Left cardiac atrium (tissue), 4 donors: ENCODE measurements at places on chromosomes 1 and 21. TPM values are rescaled to one million over a fixed set of nuclear protein-coding genes. Genes with fewer than 3 reads are reported as not detected.

The OR2T2 gene
- total RNA-seq, result not detected

The WNT2B gene
- 4.7 TPM for total RNA-seq

The C4BPA gene
- not detected for total RNA-seq

- peak; percentile 22 for DNase-seq
Measured at GRCh38 chr1:109484519-109484975, 842 bp downstream of the ATXN7L2 start.

- no peak for DNase-seq
Measured at GRCh38 chr1:2594641-2595131, 8.1 kb downstream of the PRXL2B start.

DNA sequence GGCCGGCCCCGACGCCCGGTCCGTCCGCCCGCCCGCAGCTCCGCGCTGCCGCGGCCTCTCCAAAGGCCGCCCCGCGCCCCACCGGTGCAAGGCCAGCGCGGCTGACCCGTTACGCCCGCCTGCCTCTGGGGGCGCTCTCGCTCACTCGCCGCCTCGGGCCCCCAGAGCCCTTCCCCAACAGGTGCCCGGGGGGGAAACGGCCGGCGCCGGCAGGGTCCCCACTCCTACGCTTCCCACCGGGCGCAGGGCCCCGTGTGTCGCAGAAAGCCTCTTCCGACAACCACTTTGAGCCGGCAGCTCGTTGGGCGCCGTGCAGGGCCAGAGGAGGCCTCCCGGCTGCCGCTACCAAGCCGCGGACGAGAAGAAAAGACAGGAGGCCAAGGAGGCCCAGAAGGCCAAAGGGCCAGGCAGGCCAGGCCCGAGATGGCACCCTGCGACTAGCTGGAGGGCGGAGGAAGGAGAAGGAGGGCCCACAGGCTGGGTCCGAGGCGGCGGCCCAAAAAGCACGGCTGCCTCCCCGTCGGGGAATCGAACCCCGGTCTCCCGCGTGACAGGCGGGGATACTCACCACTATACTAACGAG lies 64.9 kb upstream of the FCGR2A start:
- peak; percentile 53 for DNase-seq

GRCh38 chr1:7042322-7043190 lies 257.3 kb downstream of the CAMTA1 start:
- no peak for DNase-seq

The CLCA1 gene
- total RNA-seq, result not detected

DNA sequence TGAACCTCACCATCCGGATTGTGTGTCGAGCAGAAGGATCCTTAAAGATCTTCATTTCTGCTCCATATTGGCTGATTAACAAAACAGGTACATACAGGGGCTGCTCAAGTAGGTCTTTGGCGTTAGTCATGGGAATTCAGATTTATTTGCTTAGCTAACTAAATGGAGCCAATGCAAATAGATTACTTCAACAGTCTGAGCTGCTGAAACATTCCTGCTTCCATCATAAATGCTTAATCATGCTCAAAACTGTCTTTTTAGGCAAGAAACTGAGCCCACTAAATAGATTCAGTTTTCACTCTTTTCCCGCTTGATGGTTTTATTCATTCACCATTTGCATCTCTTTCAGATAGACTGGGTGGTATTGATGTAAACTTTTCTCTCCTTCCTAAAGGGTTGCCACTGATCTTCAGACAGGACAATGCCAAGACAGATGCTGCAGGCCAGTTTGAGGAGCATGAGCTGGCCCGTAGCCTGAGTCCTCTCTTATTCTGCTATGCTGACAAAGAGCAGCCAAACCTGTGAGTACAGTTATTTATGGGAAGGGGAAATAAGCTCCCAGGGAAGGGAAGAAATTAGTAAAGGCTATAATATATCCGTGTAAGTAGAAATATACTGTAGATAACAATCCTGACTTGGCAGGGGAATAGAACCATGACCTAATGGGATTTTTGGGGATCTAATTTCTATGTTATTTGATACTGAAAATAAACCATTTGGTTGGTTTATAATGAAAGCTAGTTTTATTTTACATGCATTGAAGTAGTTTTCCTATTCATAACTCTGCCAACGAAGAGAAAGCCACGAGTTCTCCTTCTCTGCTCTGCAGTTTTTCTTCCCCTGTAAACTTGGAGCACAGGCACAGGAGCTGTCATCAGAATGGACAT lies 126.4 kb downstream of the VPS13D start:
- DNase-seq, result no peak

The DLGAP3 gene
- 0.18 TPM for total RNA-seq

DNA sequence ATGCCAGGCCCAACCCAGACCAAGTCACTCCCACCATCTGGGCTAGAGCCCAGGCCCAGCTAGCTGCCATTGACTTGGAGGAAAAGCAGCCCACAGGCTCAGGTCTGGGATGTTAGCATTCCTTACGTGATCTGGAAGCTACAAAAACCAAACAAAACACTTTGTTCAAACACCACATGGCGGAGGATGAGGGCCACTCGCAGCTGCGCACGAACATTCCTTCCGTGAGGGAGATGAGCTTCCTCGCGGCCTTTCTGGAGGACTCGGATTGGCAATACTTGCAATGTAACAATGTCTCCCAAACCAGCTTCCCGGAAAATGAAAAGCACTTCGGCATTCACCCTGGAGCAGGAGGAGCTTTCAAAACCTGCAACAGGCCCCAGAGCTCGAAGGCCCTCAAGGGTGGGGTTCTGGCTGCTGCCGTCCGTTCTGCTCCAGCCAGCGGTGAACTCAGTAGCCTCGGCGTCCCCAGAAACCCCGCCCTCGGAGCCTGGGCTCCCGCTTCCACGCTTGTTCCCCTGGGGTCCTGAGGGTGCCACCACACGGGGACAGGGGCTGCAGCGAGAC lies 40.5 kb downstream of the COL6A1 start:
- peak; percentile 67 for DNase-seq

DNA sequence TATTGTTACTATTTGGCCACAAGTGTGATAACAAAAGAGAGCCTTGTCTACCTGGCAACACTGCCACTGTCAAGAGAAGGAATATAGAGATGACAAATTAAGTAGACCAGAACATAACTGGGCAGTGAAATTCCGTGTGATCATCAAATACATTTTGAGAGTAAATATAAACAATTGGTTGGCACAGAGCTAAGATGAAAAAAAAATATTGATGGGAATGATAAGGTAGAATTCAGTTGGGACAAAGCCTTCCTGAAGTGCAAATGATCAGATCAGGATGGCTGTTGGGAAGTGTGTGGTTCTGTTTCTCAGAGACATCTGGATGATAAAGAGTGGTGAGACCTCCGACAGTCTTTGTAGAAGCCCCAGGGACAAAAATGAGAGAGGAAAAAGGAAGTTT lies 205.5 kb upstream of the CAMK1G start:
- no peak for DNase-seq

- DNase-seq, result no peak
Measured at GRCh38 chr1:100483230-100483629, 54.7 kb upstream of the GPR88 start.

The DPYD gene
- 16.7 TPM for total RNA-seq

The CFAP57 gene
- total RNA-seq, result 0.13 TPM
